Caco-2 (cell line): ENCODE measurements at places on chromosomes 11 and 22.
A peak's percentile ranks its signal among the peaks of the same experiment; 100 is the strongest.

DNA sequence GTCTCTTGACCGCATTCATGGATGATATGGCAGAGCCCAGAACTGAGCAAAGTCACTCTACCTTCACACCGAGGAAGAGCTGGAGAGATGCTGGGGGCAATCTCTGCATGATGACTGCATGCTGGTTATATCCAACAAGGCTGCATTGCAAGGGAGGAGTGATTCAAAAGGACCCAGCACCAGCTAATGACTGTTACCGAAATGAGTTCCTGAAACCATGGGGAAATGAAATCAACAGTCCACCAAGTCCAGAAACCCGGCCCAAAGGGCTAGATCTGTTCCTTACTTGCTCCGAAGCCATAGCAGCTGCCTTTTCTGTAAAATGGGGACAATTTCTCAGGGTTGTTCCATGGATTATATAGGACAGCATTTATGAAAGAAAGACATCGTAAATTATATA is 1.2 kb upstream of the SMIM35 start:
- DNase-seq, result no peak

DNA sequence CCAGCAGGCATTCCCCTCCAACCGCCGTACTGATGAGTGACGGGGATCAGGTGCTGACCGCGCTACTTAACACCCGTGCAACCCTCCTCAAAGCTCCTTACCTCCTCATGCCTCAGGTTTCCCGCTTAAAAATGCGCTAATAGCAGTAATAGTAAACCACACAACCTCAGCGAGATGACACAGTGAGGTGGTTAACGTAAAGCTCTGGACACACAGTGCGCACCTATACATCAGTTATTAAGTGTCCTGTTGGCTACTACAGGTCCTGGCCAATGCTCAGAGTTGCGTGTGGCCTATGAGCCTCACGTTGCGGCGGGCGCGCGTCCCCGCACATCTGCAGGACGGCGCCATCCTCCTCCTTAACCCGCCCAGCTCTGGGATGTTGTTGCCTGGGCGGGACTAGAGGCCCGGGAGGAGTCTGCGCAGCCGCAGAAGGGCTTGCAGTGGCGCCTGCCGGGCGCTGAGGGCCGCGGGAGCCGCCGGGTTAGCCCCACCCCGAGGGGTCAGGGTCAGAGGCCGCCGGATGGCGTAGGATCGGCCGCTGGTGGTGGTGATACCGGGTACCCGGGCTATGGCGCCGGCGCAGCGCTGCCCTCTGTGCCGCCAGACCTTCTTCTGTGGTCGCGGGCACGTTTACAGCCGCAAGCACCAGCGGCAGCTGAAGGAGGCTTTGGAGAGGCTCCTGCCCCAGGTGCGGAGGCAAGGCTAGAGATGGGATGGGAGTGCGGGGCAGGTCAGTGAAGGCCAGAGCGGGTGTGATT is at the start of gene CENATAC:
Gene CENATAC (plus strand): TSS at position 512 of the 761 bp plus-strand sequence. CDS start 60 bp downstream, at position 572.
- peak; percentile 98 for DNase-seq

GRCh38 chr22:20524004-20524481 is 16.6 kb downstream of the MED15 start:
- no peak for DNase-seq

GRCh38 chr11:133579165-133580031 is 47.1 kb upstream of the OPCML start:
- DNase-seq, result no peak

DNA sequence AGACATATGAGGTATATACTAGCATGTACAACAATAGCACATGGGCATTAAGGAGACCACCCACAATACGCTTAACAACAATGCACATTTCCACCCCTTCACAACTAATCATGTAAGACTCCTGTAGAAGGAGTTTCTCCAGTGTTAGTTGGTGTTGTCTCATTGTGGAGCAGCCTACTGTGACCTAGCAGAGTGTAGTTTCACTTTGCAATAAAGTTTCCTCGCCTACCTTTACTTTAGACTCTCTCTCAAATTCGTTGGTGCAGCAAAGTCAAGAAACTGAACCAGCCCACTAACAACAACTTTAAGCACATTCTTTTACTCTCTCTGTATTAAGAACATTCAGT is 863.6 kb downstream of the FAM181B start:
- no peak for DNase-seq

- peak; percentile 71 for DNase-seq
These were observed 397.8 kb downstream of the OPCML start for GRCh38 chr11:133134314-133135173.

DNA sequence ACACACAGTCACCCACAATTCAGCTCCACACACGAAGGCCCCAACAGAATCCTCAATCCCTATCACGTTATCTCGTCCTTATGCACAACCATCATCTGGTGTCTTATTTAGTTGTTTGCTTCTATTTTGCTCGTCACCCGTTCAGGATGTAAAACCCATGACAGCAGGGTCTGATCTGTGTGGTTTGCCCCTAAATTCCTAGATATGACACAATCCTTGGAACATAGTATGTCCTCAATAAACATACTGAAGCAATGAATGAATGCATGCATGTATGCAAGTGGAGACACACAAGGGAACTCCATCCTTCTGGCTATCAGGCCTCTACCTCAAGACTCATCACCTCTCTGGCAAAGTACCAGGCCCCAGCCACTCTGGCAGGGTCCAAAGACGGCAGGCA is 20.2 kb downstream of the STARD10 start:
- DNase-seq, result no peak
